Right atrium auricular region (tissue), 2 donors: ENCODE measurements at places on chromosomes 7 and 10. TPM values are rescaled to one million over a fixed set of nuclear protein-coding genes. Genes with fewer than 3 reads are reported as not detected.

DNA sequence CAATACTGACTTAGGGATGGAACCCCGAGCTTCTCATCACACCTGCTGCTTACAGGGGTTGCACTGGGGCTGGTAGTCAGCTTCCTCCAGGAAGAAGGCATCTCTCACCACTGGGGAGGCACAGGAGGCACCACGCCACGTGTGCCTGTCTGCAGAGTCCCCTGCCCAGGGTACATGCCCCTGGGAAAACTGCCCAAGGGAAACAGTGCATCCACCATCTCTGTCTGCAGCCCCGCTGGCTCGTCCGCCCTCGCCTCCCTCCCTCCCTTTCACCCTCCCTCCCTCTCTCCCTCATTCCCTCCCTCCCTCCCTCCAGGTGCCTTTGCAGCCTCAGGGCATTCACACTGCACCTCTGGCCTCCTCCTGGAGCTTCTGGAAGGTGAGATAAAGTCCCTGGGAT, 101.1 kb downstream of the PTPRE start:
- no peaks in the 10 kb centered on the region for H3K36me3 ChIP-seq
- no peak for DNase-seq
- no peak overlapping the region for H3K27ac ChIP-seq

- no peaks in the 10 kb centered on the region for H3K27me3 ChIP-seq
- H3K36me3 ChIP-seq: peaks cover 36% of the 10 kb centered on the region
- no peak overlapping the region for H3K4me3 ChIP-seq
- no peak overlapping the region for H3K27ac ChIP-seq
Observed at GRCh38 chr10:92079003-92079402, 155.4 kb downstream of the BTAF1 start.

DNA sequence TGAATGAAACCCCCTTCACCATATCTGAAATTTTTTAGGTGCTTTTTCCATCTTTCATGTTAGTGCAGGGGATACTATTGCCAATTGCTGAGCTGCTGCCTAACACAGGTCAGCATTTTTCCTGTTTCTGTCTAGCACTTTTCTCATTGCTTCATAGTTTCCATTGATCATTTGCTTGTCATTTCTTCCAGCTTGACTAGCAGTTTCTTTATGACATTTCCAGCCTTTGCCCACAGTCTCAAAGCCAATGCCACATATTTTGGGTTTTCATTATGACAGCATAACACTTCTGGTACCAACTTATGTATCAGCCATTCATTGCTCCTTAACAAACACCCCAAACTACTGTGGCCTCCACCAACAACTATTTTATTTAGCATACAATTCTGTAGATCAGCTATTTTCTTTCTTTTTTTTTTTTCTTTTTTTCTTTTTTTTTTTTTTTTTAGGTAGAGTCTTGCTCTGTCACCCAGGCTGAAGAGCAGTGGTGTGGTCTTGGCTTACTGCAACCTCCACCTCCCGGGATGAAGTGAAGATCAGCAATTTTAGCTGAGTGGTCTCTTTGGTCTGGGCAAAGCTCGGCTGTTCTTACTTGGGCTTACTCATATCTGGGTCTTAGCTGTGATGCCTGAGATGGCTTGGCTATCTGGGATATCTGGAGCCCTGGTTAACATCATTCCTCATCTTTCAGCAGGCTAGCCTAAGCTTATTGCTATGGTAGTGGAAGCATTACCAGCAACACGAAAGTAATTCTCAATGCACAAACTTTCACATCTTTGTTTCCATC, 102.3 kb downstream of the EPC1 start:
- H3K36me3 ChIP-seq: no peaks in the 10 kb centered on the region
- DNase-seq: no peak
- H3K4me1 ChIP-seq: no peaks in the 10 kb centered on the region
- no peak overlapping the region for H3K4me3 ChIP-seq
- no peaks in the 10 kb centered on the region for H3K27me3 ChIP-seq

- DNase-seq: peak; percentile 71
- H3K27me3 ChIP-seq: no peaks in the 10 kb centered on the region
- H3K4me3 ChIP-seq: no peak overlapping the region
- H3K4me1 ChIP-seq: no peaks in the 10 kb centered on the region
Observed at GRCh38 chr7:15972862-15973275, 286.4 kb upstream of the MEOX2 start.

HMX3 gene
- total RNA-seq: not detected

DNA sequence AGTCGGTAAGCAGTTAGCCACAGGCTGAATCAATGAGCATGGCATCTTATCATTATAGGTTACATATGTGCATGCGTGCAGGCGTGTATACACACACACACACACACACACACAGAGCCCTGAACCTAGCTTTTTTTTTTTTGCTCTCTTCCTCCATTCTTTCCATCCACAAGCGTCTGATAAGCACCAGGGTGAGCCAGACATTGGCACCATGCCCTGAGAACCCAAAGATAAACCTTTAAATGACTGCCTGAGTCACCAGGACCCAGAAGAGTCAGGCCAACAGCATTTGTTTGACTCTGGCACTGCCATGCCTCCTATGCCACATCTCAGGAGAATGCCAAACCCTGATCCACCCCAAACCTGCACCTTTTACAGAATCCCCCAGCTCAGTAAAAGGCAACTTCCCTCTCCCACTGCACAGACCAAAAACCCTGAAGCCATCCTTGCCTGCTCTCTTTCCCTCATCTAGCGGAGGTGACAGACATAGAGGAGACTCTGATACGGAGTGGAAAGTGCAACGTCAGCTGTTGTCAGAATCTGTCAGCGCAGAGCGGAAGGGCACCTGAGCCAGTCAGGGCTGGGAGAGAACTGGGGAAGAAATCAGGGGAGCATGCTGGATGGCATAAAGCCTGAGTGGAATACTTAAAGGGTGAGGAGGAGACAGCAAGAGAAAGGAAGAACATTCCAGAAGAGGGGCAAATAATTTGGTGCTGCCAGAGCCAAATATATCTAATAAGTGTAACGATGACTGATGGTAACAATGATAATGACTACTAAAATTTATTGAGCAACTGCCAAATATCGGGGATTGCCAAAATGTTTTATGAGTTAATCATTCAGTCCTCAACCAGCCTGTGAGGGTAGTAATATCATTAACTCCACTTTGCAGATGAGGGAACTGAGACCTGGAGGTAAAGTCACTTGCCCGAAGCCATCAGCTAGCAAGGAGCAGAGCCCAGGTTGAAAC, 3.2 kb downstream of the PARP12 start:
- H3K27me3 ChIP-seq: no peaks in the 10 kb centered on the region
- H3K4me3 ChIP-seq: no peak overlapping the region
- H3K27ac ChIP-seq: peak overlapping the region; percentile 87
- H3K36me3 ChIP-seq: no peaks in the 10 kb centered on the region
- DNase-seq: peak; percentile 76
- no peaks in the 10 kb centered on the region for H3K4me1 ChIP-seq

DNA sequence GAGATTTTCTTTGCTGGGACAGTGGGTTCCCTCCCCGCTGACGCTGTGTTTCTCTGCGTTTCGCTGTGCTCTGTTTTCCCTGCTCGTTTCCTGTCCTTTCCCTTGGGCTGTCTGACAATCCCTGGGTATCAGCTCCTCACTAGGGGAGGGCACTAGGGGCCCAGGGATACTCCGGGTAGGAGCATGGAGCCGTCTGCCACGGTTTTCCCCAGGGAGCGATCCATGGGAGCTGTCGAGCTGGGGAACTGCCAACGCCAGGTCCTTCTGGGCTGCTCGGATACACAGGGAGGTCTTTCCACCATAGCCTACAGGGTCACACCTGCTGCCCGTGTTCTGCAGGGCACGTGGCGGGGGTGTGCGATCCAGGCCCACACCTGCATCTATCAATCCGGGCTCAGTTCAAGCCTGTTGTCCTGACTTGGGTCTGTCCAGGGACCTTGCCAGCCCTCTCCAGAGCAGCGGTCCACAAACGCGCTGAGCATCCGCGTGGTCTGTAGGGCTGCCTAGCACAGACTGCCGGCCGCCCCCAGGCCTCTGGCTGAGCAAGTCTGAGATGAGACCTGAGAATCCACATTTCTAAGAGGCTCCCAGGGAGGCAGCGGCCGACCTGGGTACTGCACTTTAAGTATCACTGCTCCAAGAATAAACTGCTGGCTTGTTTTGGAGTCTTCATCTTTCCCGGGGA, 263.1 kb downstream of the ELFN1 start:
- H3K4me1 ChIP-seq: no peaks in the 10 kb centered on the region
- DNase-seq: no peak
- no peaks in the 10 kb centered on the region for H3K36me3 ChIP-seq

DNA sequence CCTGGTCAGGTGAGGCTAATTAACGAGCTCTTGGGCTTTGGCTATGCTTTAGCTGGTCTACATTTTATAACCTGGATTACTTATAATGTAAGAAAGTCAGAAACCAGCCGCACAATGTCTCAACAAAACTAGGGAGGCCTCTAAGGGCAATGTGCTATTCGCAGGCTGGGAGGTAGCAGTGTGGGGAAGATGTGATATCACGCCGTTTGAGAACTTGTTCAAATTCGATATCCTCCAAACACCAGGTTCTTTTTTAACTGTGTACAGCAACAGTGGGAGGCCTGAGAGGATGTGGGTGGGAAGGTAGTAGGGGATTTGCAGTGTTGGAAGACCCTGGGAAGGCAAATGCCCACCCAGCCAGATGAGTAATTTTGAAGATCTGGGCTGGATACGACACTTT, 184.5 kb downstream of the JAZF1 start:
- no peak overlapping the region for H3K27ac ChIP-seq
- no peak overlapping the region for H3K4me3 ChIP-seq
- peaks cover 21% of the 10 kb centered on the region for H3K4me1 ChIP-seq
- H3K36me3 ChIP-seq: no peaks in the 10 kb centered on the region
- no peaks in the 10 kb centered on the region for H3K27me3 ChIP-seq
- no peak for DNase-seq

- DNase-seq: no peak
- H3K4me1 ChIP-seq: no peaks in the 10 kb centered on the region
- no peak overlapping the region for H3K4me3 ChIP-seq
- no peaks in the 10 kb centered on the region for H3K36me3 ChIP-seq
Observed at GRCh38 chr7:2955269-2955668, 88.4 kb downstream of the CARD11 start.

RPP30 gene
- 24.6 TPM for total RNA-seq

DNA sequence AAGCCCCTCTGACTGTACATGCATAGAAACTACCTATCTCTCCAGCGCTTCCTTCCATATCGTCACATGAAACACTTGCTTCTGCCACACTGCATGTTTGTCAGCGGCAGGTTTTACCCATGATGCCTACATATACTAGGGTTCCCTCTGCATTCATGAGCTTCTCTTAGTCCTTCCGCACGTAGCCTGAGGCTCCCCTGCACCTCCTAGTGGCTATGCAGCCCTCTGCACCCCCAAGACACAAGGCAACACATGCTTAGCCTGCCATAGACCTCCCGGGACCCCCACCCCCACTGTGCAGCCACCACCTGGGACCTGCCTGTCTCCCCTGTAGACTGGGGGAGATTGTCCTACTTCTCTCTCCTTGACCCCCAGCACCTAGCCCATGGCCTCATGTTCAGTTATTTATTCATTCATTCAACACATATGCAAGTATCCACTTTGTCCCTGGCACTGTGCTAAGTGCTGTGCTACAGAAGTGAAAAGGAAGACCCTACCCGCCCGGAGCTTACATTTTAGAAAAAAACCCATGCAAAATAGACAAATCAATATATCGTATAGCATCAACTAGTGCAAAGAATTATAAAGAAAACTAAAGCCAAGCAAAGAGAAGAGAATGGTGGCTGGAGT, 23.5 kb downstream of the TMEM273 start:
- H3K27ac ChIP-seq: no peak overlapping the region
- H3K4me1 ChIP-seq: peaks cover 12% of the 10 kb centered on the region
- DNase-seq: no peak
- no peaks in the 10 kb centered on the region for H3K27me3 ChIP-seq
- H3K4me3 ChIP-seq: no peak overlapping the region
- no peaks in the 10 kb centered on the region for H3K36me3 ChIP-seq

GRCh38 chr7:37142958-37143357, 305.7 kb downstream of the ELMO1 start:
- no peaks in the 10 kb centered on the region for H3K36me3 ChIP-seq
- no peaks in the 10 kb centered on the region for H3K4me1 ChIP-seq
- DNase-seq: no peak
- no peak overlapping the region for H3K4me3 ChIP-seq
- no peak overlapping the region for H3K27ac ChIP-seq

- no peaks in the 10 kb centered on the region for H3K36me3 ChIP-seq
- no peak overlapping the region for H3K27ac ChIP-seq
- DNase-seq: no peak
- H3K4me1 ChIP-seq: no peaks in the 10 kb centered on the region
Observed at GRCh38 chr7:108358553-108358952, 97.7 kb downstream of the NRCAM start.

- no peaks in the 10 kb centered on the region for H3K36me3 ChIP-seq
- no peak for DNase-seq
- H3K27ac ChIP-seq: no peak overlapping the region
- H3K4me1 ChIP-seq: no peaks in the 10 kb centered on the region
- H3K4me3 ChIP-seq: no peak overlapping the region
- H3K27me3 ChIP-seq: no peaks in the 10 kb centered on the region
Observed at GRCh38 chr7:50212666-50213621, 91.6 kb upstream of the IKZF1 start.

FAM171A1 gene
- 13.7 TPM for total RNA-seq

DNA sequence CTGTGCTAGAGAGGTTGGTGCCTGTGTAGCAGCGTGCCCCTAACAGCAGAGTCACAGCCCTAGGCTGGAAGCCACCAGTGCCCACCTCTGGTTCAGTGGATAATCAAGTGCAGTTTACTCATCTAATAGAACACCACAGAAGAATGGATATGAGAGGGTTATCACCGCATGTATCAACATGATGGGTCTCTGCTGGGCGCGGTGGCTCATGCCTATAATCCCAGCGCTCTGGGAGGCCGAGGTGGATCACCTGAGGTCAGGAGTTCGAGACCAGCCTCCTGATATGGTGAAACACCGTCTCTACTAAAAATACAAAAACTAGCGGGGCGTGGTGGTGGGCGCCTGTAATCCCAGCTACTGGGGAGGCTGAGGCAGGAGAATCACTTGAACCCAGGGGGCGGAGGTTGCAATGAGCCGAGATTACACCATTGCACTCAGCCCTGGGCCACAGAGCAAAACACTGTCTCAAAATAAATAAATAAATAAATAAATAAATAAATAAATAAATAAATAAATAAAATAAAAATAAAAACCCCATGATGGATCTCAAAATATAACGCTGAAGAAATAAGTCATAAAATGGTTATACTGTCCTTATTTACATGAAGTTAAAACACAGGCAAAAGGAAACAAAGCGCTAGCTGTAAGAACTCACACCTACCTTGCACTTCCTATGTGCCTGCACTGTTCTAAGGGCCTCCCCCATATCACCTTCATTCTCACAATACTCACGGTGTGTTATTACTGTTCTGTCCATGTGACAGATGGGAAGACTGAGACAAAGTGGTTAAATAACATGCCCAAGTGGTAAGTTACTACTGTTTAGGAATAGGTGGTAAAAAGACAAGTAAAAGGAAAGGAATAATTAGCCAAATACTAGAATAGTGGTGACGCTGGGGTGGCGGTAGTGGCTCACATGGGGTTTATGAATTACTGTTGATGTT, 70.9 kb downstream of the AMZ1 start:
- H3K27ac ChIP-seq: peak overlapping the region; percentile 91
- no peak for DNase-seq
- H3K27me3 ChIP-seq: no peaks in the 10 kb centered on the region
- no peaks in the 10 kb centered on the region for H3K4me1 ChIP-seq

ANKRD61 gene
- not detected for total RNA-seq

- H3K4me3 ChIP-seq: no peak overlapping the region
- peaks cover 5% of the 10 kb centered on the region for H3K4me1 ChIP-seq
- H3K36me3 ChIP-seq: no peaks in the 10 kb centered on the region
- no peak for DNase-seq
- H3K27me3 ChIP-seq: peaks cover 43% of the 10 kb centered on the region
Observed at GRCh38 chr7:96998333-96998732, 7.0 kb upstream of the DLX6 start.

MAD1L1 gene
- total RNA-seq: 13.3 TPM

ASIC3 gene
- total RNA-seq: 1.2 TPM

- H3K36me3 ChIP-seq: no peaks in the 10 kb centered on the region
- H3K27me3 ChIP-seq: no peaks in the 10 kb centered on the region
- DNase-seq: no peak
- H3K27ac ChIP-seq: peak overlapping the region; percentile 61
- H3K4me3 ChIP-seq: no peak overlapping the region
Observed at GRCh38 chr10:122181876-122182275, 89.2 kb upstream of the BTBD16 start.
